Astrocyte (in vitro differentiated cells and primary cell): ENCODE measurements at places on chromosomes 3 and 15. TPM values are rescaled to one million over a fixed set of nuclear protein-coding genes. Genes with fewer than 3 reads are reported as not detected.

Gene C3orf22
- not detected in 2 replicates for total RNA-seq

Gene HCN4
- 2.2 and 3.0 TPM in 2 replicates for total RNA-seq

Gene XXYLT1
- 26.2 and 28.5 TPM in 2 replicates for total RNA-seq

Gene GRAMD1C
- 3.7 TPM in 2 replicates for total RNA-seq

Gene TRIM42
- total RNA-seq: not detected in 2 replicates

DNA sequence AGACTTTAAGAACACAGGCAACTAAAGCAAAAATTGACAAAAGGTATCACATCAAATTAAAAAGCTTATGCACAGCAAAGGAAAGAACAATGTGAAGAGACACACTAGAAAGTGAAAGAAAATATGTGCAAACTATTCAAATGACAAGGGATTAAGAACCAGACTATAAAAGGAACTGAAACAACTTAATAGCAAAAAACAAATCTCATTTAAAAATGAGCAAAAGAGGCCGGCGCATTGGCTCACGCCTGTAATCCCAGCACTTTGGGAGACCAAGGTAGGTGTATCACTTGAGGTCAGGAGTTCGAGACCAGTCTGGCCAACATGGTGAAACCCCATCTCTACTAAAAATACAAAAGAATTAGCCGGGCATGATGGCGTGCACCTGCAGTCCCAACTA lies 14.4 kb downstream of the NGLY1 start:
- H3K4me1 ChIP-seq: no peaks in the 10 kb centered on the region
- H3K4me3 ChIP-seq: no peak overlapping the region
- no peak for DNase-seq
- H3K36me3 ChIP-seq: peaks cover under 1% of the 10 kb centered on the region
- no peaks in the 10 kb centered on the region for H3K27me3 ChIP-seq

- H3K4me1 ChIP-seq: no peaks in the 10 kb centered on the region
- H3K4me3 ChIP-seq: no peak overlapping the region
- no peak for DNase-seq
- H3K36me3 ChIP-seq: no peaks in the 10 kb centered on the region
Observed at GRCh38 chr3:171488479-171488878, 28.3 kb upstream of the TNIK start.

DNA sequence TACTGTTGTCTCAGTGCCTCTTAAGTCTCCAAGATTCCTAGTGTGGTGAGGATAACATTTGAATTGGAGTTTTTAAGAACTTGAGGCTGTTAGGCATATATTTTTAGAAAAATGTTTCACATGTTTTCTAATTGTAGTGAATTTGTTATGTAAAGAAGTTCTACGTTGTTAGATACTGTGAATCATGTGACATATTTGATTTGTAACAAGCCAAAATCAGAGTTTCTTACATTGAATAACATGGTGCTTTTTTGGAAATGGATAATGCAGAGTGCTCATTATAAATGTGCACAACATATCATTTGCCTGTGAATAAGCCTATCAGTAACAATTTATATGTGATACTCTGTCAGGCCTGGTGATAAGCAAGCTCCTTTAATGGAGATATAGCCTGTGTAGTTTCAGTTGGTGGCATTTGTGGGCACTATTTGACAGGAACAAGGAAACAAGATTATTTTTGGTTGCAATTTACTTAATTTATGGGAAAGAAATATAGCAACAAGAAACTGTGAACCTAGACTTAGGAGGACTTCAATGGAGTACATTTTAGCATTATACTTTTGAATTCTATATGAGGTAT lies 328.8 kb downstream of the ARPP21 start:
- H3K27ac ChIP-seq: no peak overlapping the region
- no peak overlapping the region for H3K4me3 ChIP-seq
- no peaks in the 10 kb centered on the region for H3K36me3 ChIP-seq
- no peaks in the 10 kb centered on the region for H3K27me3 ChIP-seq

DNA sequence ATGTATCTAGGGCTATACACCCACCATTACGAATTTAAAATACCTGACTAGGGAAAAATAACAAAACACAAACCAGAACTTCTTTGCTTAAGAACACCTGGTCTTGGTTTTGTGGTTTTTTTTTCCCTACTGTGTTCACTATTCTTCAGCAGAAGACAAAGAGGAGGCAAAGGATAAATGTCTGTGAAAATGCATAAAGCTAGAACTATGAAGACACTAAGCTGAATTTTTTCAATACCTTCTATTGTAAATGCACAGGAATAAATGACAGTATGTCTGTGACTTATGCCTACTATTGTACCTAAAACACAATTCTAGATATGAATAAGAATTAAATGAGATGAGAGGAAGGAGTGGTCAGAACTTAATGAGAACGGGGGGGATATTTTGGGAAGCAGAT lies 86.9 kb downstream of the TBL1XR1 start:
- no peaks in the 10 kb centered on the region for H3K4me1 ChIP-seq
- H3K27ac ChIP-seq: no peak overlapping the region
- H3K27me3 ChIP-seq: no peaks in the 10 kb centered on the region
- no peak for DNase-seq

DNA sequence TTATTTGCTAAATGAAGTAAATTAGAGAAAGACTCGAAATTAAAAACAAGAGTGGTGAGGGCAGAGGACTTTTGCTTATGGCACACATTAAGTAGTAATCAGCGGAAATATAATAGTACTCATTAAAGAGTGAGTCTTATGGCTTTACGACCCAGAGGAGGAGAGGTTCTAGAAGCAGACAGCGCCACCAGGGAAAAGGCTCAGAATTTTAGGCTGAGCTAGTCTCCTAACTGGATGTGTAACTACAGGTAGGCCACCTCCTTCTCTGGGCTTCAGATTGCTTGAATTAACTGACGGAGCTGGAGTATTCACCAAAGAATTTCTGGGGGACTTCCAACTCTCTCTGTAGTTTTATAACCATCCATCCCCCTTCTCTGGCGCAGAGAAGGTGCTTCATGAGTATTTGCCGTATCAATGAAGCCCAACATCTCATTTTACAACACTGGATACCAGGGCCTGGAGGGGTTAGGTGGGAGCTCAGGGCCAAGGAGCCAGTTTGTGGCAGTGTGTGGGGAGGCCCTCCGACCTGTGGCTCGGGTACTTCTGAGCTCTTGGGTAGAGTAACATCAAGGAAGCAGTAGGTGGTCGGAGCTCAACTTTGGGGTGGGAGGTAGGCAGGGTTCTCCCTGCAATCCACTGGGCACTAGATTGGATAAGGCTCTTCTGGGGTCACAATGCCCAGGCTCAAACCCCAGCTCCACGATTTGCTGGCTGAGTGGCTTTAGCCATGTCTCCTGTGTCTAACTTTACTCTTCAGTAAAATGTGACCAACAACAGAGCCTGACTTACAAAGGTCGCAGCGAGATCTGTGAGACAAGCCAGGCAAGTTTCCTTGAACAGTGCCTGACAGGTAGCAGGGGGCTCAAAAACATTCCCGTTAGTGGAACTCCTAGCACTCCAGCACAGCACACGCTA lies 1.1 kb downstream of the CHCHD4 start:
- H3K27ac ChIP-seq: peak overlapping the region; percentile 28
- H3K27me3 ChIP-seq: no peaks in the 10 kb centered on the region
- peaks cover 20% of the 10 kb centered on the region for H3K4me1 ChIP-seq
- peak overlapping the region; percentile 89 for H3K4me3 ChIP-seq
- H3K36me3 ChIP-seq: peaks cover 6% of the 10 kb centered on the region

GRCh38 chr15:40222131-40222530 lies 16.7 kb upstream of the PAK6 start:
- no peak overlapping the region for H3K27ac ChIP-seq
- DNase-seq: no peak
- H3K36me3 ChIP-seq: peaks cover 15% of the 10 kb centered on the region
- no peak overlapping the region for H3K4me3 ChIP-seq
- no peaks in the 10 kb centered on the region for H3K27me3 ChIP-seq

DNA sequence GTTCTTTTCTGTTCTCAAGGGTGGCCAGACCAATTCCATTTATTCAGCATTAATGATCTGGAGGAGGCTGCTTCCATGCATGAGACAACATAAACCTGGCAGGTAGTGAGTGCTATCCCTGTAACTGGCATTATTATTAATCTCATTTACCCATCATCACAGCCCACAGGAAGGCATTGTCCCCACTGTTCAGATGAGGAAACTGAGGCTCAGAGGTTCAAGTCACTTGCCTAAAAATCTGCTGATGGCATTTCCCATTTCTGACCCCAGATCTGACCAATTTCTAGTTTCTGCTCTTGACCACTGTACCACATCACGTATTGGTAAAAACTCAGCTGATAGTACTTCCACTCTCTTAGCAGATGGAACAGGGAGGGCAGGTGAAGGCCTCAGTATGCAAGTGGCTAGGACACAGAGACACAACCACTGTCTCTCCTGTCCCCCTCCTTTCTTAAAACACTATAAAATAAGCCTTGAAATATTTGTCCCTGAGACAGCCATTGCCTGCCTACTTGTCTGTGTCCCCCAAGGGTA lies 36.1 kb downstream of the TRANK1 start:
- H3K4me1 ChIP-seq: peaks cover 15% of the 10 kb centered on the region
- H3K27me3 ChIP-seq: no peaks in the 10 kb centered on the region
- H3K36me3 ChIP-seq: no peaks in the 10 kb centered on the region
- DNase-seq: no peak
- H3K4me3 ChIP-seq: no peak overlapping the region

GRCh38 chr3:42696356-42697288 lies 6.0 kb downstream of the HHATL start:
- no peaks in the 10 kb centered on the region for H3K4me1 ChIP-seq
- no peak overlapping the region for H3K27ac ChIP-seq
- H3K36me3 ChIP-seq: no peaks in the 10 kb centered on the region
- no peak overlapping the region for H3K4me3 ChIP-seq
- H3K27me3 ChIP-seq: peaks cover 18% of the 10 kb centered on the region
